Activated CD8-positive, alpha-beta memory T cell treated with anti-CD3 and anti-CD28 coated beads for 1 hour (primary cell): ENCODE measurements at places on chromosomes 4 and X.

GRCh38 chr4:54296548-54297203, 67.6 kb downstream of the PDGFRA start:
- no peak for DNase-seq

- DNase-seq = no peak
Observed at GRCh38 chr4:123449362-123449761, 52.8 kb downstream of the SPRY1 start.

DNA sequence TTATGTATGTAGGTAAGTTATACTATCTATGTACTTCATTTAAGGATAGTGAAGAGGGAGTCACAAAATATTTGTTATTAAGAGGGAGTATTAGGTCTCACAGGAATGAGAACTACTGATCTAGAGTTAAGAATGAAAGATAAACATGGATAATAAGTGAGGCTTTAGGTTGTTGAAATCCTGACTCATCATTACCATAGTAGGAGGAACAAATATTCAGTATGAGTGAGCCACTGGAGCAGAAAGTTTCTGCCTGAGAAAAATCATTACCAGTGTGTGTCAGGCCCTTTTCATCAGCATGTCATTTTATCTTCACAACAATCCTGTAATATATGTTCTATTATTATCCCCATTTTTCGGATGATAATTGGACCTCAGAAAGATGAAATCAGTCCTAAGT, 27.2 kb upstream of the IGSF1 start:
- DNase-seq = no peak

DNA sequence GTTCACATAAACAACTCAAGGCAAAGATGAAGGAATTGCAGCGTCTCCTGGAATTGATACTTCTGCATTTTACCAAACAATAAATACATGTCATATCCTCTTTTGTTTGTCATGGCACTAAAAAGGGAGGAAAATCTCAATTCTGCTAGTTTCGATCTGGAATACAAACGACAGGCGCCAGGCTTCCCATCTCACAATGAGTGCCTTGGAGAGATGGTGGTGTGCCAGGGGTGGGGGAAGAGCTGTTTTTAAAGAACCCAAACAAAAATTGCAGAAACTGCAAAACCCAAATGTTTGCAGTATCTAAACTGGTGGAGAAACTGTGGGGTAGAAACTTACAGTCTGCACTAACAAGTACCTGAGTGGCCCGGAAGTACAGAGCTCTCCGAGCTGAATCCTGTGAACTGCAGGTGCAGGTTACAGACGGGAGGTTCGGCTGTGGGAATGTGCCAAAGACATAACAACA, 53.0 kb upstream of the KLF3 start:
- no peak for DNase-seq

GRCh38 chr4:130576218-130576617, 1480.3 kb downstream of the C4orf33 start:
- no peak for DNase-seq

- no peak for DNase-seq
Observed at GRCh38 chr4:52312722-52313121, 261.6 kb downstream of the SPATA18 start.

- no peak for DNase-seq
Observed at GRCh38 chr4:60913002-60913401, 287.1 kb upstream of the ADGRL3 start.

GRCh38 chr4:91734682-91735081, 569.1 kb upstream of the GRID2 start:
- no peak for DNase-seq

DNA sequence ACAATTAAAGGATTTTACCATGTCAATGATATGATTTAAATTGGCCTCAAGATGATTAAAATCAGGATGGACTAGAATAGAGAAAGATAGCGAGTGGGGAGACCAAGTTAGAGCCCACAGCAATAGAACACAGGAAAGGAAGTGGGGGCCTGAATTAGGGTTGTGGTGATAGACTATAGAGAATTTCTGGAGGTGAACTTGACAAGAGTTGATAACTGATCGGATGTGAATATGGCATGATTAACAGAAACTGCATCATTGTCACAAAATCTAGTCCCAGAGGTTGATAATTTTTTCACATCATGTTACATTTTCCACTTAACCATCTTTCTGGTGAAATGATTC, 26.3 kb upstream of the TRPC3 start:
- no peak for DNase-seq
